ENCODE measurements at places on chromosomes 5 and 9. TPM values are rescaled to one million over a fixed set of nuclear protein-coding genes. Genes with fewer than 3 reads are reported as not detected.

Gene CPEB4
- 8.6 TPM for total RNA-seq

Gene PCDHA12
- 7.2 TPM for total RNA-seq

Gene PDE6A
- total RNA-seq = not detected

Gene TRIM14
- 14.7 TPM for total RNA-seq

Gene TAF1L
- total RNA-seq = not detected

Gene DBH
- not detected for total RNA-seq

Gene TLX3
- total RNA-seq = not detected

Gene LOX
- 0.79 TPM for total RNA-seq

DNA sequence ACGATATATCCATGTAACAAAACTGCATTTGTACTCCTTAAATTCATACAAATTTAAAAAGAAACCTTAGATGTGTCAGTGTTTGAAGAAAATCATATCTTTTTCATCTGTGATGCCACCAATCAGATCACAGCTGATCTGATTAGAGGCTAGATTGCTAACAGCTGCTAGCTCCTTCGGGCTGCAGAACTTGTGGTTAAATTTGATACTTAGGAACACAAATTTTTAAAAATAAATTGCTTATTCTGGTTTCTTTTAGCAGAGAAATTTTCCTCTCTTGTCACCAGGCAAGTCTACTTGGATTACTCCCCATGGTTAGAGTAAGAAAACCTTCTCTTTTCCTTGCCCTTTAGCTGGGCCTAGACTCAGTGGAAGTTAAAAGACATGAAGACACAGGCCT lies 94.6 kb upstream of the RANBP6 start:
- no peak for DNase-seq

GRCh38 chr5:169767938-169768337 lies 130.9 kb downstream of the DOCK2 start:
- DNase-seq = no peak

DNA sequence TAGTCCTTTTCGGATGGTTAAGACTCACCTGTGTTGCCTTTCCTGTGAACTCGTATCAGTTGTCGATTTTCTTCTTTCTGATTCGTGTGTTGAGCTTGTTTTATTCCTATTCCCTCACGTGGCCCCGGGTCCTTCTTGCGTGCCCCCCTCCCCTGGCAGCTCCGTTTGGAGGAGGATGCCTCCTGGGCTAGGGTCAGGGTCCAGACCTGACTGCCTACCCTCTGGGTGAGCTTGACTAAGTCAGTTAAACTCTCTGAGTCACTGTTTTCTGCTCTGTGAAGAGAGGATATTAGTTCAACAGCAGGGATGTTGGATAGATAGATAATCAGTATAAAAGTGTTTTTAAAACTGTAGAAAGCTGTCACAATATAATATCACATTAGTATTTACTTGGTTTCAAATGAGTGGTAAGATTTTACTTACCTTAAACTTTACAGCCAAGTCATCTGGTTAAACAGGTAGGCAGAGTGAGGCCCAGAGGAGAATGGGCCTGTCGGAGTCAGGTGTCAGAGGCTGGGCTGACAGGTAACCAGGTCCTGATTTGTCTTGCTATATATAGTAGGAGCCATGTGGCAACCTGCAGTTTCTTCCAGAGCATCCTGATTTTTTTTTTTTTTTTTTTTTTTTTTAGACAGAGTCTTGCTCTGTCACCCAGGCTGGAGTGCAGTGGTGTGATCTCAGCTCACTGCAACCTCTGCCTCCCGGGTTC lies 24.2 kb downstream of the PPARGC1B start:
- DNase-seq = no peak

DNA sequence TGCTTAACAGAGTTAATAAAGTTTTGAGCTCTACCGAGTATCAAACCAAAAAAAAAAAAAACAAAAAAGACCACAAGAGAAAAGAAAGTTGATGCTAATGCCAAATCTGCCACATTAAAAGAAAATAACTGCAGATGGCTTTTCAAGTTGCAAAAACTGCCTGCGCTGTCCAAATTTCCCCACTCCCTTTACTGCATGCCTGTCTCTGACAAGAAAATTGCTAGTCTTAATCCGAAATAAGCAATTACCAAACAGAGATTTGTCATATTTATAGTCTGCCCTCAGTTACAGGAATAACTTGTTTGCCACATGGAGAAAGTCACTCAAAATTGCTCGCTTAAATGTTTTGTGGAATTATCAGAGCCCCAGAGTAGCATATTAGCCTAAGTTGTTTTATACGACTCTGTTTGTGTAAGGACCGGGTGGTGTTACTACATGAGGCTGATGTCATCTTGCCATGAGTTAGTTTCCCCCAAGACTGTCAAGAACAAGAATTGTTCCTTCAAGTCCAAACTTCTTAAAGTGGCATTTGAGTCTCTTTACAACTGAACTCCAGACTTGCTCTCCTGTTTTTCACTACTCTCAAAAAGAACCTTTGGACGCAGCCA lies 160.9 kb downstream of the CEP120 start:
- no peak for DNase-seq

GRCh38 chr9:114178076-114178475 lies 22.7 kb downstream of the COL27A1 start:
- DNase-seq = no peak

DNA sequence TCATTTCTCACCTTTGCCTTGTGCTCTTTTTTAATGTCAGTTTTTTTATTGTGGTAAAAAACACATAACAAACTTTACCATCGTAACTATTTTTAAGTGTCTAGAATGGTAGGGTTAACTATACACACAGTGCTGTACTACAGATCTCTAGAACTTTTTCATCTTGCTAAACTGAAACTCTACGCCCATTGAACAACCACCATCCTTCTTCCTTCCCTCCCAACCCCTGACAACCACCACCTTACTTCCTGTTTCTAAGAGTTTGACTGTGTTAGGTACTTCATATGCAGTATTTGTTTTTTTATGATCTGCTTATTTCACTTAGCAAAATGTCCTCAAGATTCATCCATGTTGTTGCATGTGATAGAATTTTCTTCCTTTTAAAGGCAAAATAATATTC lies 54.9 kb downstream of the PSAT1 start:
- DNase-seq = no peak

- peak; percentile 71 for DNase-seq
Measured at GRCh38 chr9:124014956-124015660, 3.5 kb downstream of the LHX2 start.

GRCh38 chr5:132883261-132883834 lies 9.9 kb downstream of the LEAP2 start:
- DNase-seq = peak; percentile 40

DNA sequence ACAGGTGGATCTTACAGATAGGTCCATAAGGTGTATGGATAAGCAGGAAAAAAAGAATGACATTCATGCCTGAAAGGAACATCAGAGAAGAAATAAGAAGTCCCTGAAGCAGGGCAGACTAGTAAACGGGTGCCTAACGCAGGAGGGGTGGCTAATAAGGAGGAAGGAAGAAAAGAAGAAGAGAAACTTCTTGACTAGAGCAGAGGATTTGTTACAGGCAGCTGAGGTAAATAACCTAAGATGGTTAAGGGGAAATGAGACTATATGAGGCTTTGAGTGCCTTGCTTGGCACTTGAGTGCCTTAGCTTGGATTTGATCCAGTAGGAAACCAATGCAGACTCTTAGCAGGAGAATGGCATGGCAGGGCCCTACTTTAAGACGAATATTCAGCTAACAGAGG lies 313.5 kb upstream of the PDE4D start:
- DNase-seq = no peak

- peak; percentile 51 for DNase-seq
Measured at GRCh38 chr9:37026931-37027581, 7.0 kb downstream of the PAX5 start.

GRCh38 chr9:131872006-131872405 lies 132.1 kb upstream of the RAPGEF1 start:
- DNase-seq = peak; percentile 61

- DNase-seq = no peak
Measured at GRCh38 chr5:175712681-175713085, 54.8 kb downstream of the HRH2 start.

GRCh38 chr9:274406-274805 lies 59.7 kb downstream of the DOCK8 start:
- DNase-seq = no peak

GRCh38 chr5:113017881-113018635 lies 41.5 kb downstream of the DCP2 start:
- no peak for DNase-seq

GRCh38 chr5:96663608-96664007 lies 1.4 kb downstream of the CAST start:
- no peak for DNase-seq

DNA sequence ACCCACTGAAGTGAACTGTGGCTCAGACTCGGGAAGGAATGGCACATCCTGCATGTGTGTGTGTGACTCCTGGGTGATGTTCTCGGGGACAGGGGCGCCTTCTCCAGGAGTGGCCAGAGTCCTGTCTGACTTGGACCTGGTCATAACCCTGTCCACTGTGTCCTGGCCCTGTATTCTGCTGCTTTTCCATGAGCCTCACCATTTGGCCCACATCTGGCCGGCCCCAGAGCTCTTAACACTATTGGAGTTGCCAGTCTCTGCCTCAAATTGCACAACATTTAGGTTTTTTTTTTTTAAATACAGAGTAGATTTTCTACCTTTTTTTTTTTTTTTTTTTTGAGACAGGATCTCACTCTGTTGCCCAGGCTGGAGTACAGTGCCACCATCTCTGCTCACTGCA lies 278.3 kb upstream of the TUT7 start:
- DNase-seq = no peak

All from H9 (cell line).